ENCODE measurements at places on chromosomes 3 and 15. TPM values are rescaled to one million over a fixed set of nuclear protein-coding genes. Genes with fewer than 3 reads are reported as not detected.

DNA sequence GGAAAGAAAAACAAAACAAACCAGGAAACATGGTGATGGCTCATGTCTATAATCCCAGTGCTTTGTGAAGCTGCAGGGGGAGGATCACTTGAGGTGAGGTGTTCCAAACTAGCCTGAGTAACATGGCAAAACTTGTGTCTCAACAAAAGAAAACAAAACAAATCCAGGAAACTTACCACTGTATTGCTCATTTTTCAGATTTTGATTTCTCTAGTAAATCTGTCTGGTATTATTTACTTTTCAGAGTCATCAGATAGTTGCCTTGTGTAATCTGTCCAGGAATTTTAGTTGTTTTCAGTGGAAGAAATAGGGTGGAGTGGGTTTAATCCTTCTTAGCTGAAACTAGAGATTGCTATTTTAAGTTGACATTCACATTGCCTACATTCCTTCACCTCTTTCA lies 91.8 kb upstream of the ALCAM start:
- no peak for DNase-seq

DNA sequence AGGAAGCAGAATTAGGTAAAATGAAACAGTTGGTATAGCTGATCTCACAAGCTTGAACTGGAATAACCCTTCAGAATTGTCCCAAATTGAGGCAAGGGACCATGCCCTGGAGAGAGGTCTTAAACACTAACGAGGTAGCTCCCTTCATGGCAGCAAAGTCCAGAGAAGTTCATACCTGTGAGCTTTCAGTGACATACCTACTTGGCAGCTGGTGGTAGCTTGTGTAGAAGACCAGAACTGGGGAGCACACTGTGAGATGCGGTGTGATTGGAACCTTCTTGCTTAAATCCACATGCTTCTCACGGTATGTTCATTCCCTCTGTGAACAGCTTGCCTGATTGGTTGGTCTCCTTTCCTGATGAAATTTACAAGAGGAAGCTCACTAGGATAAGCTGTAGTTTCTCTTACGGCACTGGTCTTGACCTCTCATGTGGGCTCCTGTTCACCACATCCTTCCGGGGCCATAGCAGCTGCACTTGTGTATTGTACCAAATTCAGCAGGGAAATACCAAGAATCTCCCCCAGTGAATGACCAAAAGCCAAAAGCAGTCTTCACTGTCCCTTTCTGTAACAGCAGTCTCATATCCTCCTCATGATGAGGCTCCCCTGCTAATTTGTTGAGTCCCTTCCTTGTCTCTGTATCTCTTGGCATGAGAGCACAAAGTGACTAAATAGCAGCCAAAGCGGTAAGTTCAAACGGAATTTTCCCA lies 483.7 kb upstream of the FRG2C start:
- DNase-seq = no peak

DNA sequence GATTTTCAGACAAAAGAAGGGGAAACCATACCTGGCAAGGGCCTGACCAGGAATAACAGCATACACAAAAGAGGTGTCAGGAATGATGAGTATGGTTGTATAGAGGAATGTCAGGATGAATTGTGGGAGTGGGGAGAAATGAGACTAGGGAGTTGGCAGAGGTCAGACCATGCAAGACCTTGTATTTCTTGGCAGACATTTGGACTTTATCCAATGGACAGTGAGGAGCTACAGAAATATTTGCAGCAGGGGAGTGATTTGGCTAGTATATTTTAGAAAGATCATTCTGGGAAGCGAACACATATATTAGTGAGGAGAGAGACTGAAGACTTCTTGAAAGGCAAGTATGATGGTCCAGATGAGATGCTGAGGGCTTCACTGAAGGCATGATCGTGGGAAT lies 25.4 kb upstream of the ALPK3 start:
- DNase-seq = no peak

- DNase-seq = no peak
Observed at GRCh38 chr15:48360841-48361240, 29.6 kb downstream of the DUT start.

Gene ZBTB47
- 84.2 TPM for total RNA-seq

Measured in thoracic aorta (tissue), 2 donors.